ENCODE measurements at places on chromosomes 4 and X. TPM values are rescaled to one million over a fixed set of nuclear protein-coding genes. Genes with fewer than 3 reads are reported as not detected.

CSAG2 gene
- not detected for polyA plus RNA-seq

CDKN2AIP gene
- polyA plus RNA-seq = 12.1 TPM

SRPK3 gene
- polyA plus RNA-seq = not detected

CYLC1 gene
- polyA plus RNA-seq = not detected

DGKK gene
- not detected for polyA plus RNA-seq

NAP1L5 gene
- polyA plus RNA-seq = 81.0 TPM

DCAF8L2 gene
- not detected for polyA plus RNA-seq

MAGEC2 gene
- not detected for polyA plus RNA-seq

CCSER1 gene
- 8.1 TPM for polyA plus RNA-seq

PDGFC gene
- polyA plus RNA-seq = 3.6 TPM

PNMA6A gene
- polyA plus RNA-seq = 8.3 TPM

USP17L19 gene
- polyA plus RNA-seq = not detected

CT83 gene
- not detected for polyA plus RNA-seq

DGAT2L6 gene
- polyA plus RNA-seq = not detected

DYNLT3 gene
- 43.7 TPM for polyA plus RNA-seq

FGFR3 gene
- polyA plus RNA-seq = 2.1 TPM

LUZP4 gene
- not detected for polyA plus RNA-seq

CTAG2 gene
- polyA plus RNA-seq = not detected

GSX2 gene
- polyA plus RNA-seq = not detected

SMR3B gene
- polyA plus RNA-seq = not detected

CYTL1 gene
- not detected for polyA plus RNA-seq

NXF2 gene
- polyA plus RNA-seq = not detected

Data from Purkinje cell (primary cell).